Fibroblast of skin of back (primary cell): ENCODE measurements at places on chromosomes 6 and 20.
A peak's percentile ranks its signal among the peaks of the same experiment; 100 is the strongest.

GRCh38 chr6:106490030-106490429 is 129.5 kb downstream of the CRYBG1 start:
- no peak for DNase-seq

GRCh38 chr20:61263084-61263695 is 11.1 kb downstream of the CDH4 start:
- DNase-seq = peak; percentile 24

DNA sequence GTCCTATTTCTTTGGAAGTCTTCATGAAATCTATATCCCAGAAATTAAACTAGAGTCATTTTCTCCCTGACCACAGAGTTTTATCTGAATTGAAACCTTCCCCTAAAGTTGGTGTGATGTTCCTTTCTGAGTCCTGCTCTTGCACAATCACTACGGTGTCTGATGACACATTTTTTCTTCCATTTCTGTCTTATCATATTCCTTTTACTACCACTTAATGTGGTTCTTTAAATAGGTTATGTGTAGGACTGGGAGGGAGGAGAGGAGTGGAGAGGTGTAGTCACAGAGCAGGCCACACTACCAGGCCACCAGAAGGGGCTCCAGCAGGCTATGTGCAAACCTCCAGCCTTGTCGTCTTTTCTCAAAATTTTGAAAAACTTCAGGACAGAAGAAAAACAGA is 39.7 kb upstream of the ATXN1 start:
- peak; percentile 29 for DNase-seq

- no peak for DNase-seq
These were observed 911.1 kb upstream of the MAN1A1 start for GRCh38 chr6:120260636-120261035.

GRCh38 chr6:169166896-169167580 is 86.6 kb downstream of the THBS2 start:
- no peak for DNase-seq

- DNase-seq = no peak
These were observed 928.9 kb upstream of the CITED2 start for GRCh38 chr6:140303218-140303949.

- no peak for DNase-seq
These were observed 1.1 kb downstream of the OCSTAMP start for GRCh38 chr20:46549188-46549972.

DNA sequence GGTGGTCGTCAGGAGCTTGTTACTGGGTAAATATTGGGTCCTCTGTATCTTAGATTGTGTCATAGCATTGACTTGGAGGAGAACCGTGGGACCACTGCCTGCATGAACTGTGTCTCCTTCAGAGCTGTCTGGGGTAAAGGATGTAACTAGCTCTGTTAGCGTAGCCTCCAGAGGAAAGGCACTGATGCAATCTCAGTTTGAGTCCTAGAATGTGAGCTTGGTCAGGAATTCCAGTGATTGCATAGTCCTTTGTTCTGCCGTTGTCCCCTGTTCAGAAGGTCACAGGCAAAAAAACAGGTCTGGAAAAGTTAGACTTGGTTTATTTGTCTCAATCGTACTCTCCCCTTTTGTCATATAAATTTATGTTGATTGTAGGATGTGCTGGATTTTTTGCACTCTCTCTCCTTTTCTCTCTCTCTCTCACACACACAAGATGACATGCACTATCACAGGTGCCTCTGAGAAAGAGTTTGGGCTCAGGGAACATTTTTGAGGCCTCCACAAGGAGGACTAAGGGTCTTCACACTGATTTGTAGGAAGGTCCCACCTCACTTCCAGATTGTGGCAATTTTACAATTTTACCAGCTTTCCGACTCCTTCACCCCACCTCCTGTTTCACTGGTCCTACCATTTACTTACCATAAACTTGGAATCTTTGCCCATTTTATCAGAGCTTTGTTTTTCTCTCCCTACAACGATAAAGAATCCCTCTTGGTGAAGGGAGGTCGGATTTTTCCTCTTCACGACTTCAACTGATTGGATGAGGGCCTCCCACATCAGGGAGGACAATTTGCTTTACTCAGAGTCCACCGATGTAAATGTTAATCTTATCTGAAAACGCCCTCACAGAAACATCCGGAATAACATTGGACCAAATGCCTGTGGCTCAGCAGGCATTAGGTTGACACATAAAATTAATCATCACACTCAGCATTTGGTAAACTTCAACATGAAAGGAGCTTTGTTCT is 7.0 kb upstream of the DACT2 start:
- DNase-seq = peak; percentile 57
